ENCODE measurements at places on chromosomes 5 and 9.

GRCh38 chr9:3936520-3937235, 363.2 kb downstream of the GLIS3 start:
- DNase-seq: no peak

DNA sequence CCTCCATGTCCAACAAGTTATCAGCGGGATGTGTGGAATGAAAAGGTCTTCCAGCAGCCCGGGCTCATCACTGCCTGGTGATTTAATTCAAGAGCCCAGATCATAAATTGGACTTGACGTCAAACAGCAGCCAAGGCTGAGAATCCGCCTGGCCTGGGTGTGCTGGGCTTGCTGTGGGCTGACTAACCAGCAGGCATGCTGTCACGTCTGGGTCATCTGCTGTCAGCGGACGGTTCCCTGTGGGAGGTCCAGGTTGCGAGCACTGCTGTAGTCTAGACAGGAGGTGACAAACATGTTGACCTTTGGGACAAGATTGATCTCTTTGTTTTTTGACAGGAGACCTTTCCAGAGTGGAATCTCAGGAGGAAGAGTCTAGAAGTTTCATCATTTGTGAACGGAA, 289.7 kb downstream of the OSTF1 start:
- DNase-seq: no peak

DNA sequence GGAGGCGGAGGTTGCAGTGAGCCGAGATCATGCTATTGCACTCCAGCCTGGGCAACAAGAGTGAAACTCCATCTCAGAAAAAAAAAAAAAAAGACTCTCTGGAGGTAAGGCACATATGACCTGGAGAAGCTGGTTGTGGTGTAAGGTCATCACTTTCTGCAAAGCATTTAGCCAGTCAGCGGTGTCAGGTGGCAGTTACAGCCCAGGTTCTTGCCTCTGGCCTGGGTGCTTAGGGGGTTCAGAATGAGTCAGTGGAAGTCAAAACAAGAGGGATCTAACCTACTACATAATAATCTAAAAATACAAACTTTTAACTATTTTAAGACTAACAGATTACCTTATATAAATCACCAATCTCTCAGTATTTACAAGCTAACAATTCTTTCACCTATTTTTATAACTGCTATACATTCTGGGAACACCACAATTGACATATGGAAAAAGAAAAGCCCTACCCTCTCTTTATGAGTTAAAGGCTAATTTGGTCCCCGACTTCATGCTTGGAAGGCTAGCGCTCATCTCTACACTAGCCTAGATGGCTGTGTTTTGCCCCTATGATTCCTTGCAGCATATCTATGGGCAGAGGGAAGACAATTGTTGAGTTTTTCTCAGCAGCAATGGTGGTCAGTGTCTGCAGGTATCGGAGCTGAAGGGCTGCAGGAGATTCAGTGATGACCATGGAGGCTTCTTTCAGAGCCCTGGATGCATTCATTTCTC, 29.2 kb downstream of the STOM start:
- DNase-seq: no peak

GRCh38 chr9:105679257-105680022, 14.9 kb upstream of the TMEM38B start:
- no peak for DNase-seq

- no peak for DNase-seq
Measured at GRCh38 chr5:142491270-142491669, 166.4 kb upstream of the SPRY4 start.

- DNase-seq: no peak
Measured at GRCh38 chr5:9314558-9314957, 231.3 kb downstream of the SEMA5A start.

DNA sequence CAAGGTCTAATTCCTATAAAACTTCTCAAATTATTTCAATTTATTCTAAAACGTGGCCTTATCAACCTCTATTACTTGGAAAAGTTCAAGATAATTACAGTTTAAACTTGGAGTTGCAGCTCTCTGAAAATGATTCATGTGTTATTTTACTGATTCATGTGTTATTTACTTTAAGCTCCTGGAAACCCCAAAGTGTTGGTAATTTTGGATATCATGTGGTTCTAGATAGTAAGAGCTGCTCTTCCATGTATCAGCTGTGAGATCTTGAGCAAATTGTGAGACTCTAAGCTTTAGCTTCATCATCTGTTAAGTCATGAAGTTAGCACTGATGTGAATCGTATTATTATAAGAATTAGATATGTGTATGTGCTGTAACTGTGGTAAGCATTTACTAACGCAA, 749.2 kb downstream of the TLE4 start:
- DNase-seq: no peak

DNA sequence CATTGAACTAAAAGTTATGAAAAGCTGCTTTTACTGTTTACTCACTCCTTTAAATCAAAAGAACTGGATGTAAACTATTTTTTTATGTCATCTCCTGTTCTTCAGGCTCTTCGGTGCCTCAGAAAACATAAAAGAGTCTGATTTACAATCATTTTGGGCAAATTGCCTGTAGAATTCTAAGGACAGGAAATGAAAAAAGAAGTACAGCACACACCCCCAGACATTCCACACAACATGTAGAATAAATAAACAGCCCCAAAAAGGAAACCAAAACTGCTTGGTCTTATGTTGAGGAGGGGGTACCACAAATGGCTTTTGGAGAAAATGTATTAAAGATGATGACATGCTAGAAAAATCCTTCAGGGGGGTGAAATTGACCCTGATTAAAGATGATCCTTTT, 57.2 kb downstream of the ITGA1 start:
- DNase-seq: no peak
